Activated naive CD4-positive, alpha-beta T cell treated with Interleukin-2 at 50 U/mL for 16 hours (primary cell): ENCODE measurements at places on chromosomes 3 and 15.

GRCh38 chr3:183513046-183513706, 42.3 kb downstream of the KLHL6 start:
- peak; percentile 22 for DNase-seq

GRCh38 chr3:143120716-143121240, 1.2 kb downstream of the CHST2 start:
- peak; percentile 39 for DNase-seq

DNA sequence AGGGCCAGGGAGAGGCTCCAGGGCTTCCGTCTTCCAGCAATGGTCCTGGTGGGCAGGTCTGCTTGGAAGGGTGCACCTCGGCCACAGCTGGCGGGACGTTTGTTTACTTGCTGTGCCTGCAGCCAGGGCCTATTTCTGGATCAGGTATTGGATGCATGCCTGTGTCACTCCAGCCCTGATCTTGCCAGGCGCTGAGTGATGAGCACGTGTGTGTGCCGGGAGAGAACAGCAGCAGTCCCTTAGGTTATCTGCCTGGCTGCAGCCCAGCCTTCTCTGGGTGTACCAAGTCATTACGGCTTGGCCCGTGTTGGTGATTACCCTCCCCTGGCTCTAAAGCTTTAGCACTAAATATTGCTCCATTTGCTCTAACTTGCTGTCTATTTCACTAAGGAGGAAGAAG, 14.9 kb downstream of the CCDC32 start:
- no peak for DNase-seq

GRCh38 chr3:126109146-126109879, 25.4 kb upstream of the SLC41A3 start:
- no peak for DNase-seq

DNA sequence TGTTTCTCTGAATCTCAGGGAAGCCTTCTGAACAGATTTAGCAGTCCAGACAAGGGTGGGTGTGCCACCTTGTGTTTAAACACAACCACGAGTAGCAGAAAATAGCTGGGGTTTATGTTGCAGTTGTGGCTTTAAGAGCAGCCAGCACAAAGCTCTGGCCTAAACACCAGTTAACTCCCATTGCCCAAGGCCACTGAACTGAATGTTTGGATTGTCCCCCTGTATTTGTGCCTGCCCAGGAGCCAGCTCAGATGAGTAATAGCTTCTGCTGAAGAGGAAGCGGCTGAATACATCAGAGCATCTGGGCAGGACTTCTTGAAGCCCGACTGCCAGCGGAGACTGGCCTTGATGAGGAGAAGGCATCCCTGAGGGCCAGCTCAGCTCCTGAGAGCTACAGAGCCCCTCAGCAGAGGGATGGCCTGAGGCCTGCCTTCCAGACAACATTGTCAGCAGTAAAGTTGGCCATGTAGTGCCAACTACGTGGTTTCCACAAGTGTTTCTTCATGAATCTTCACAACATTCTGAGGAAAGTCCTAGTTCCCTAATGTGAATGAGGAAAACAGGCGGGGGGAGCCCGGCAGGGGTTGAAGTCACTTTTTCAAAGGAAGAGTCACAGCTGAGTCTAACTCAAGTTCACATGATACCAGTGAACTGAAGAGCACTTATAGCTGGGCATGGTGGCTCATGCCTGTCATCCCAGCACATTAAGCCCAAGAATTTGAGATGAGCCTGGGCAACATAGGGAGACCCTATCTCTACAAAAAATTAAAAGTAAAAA, 65.8 kb upstream of the ZBTB38 start:
- DNase-seq, result no peak

GRCh38 chr3:73418681-73419080, 206.1 kb downstream of the PDZRN3 start:
- DNase-seq, result no peak

DNA sequence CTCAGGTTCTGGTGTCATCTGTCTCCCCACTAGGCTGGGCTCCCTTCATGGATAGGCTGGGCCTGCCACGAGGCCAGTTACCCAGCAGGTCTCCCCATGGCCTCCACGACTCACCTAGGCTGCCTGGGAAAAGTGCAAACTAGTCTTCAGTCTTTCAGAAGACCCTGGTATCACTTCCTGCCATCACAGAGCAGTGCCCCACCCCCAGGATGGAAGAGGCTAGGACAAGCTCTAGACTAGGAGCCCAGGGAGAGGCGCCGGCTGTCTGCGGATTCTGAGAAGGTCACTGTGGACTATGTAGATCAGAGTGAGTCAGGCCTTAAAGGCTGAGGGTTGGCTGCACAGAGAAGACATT, 63.7 kb downstream of the CORO2B start:
- DNase-seq, result no peak

- DNase-seq, result no peak
These were observed 194.8 kb downstream of the XXYLT1 start for GRCh38 chr3:195075941-195076875.

DNA sequence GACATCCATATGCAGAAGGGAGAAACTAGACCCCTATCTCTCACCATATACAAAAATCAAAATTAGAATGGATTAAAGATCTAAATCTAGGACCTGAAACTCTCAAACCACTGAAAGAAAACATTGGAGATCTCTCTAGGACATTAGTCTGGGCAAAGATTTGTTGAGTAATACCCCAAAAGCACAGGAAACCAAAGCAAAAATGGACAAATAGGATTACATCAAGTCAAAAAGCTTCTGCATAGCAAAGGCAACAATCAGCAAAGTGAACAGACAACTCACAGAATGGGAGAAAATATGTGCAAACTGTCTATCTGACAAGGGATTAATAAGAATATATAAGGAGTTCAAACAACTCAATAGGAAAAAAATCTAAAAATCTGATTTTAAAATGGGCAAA, 54.8 kb downstream of the MYO9A start:
- DNase-seq, result no peak

DNA sequence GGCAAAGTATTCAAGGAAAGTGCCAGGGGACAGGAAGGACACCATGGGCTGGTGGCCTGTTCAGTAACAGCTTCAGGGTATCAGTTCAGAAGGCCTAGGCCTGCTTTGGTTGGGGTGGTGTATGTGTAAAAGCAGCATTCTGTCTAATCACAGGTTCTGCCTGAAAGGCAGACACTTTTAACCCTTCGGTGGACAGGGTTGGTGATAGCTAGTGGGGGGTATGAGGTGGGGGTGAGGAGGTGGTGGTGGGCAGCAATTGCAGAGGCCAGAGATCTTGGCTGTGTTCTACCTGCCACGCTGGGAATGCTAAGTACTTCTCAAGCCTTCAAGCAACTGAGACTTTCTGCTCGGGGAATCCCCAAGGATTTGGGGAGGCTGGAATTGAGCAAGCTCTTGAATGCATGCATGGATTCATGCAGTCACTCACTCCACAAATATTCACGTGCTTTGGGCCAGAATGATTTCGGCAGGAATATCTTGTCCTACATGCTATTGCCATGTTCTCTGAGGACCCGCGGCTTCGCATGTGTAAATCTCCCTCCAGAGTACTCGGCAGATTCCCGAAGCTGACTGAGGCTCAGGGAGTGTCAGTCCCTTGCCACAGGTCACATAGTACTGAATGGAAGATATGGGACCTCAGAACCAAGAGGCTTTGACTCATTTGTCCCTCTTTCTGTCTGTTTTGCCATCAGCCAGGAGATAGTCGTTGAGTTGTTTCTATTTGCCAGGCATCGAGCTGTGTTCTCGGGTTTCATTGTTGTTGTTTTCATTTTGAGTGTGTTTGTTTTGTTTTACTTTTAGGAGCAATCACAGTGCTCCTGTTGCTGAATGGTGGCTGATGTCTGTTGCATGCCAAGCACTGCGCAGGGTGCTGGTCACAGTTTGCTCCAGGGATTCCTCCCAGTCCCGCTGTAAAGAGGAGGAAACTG, 65.5 kb downstream of the SMAD3 start:
- no peak for DNase-seq

GRCh38 chr3:79329154-79329553, 438.6 kb downstream of the ROBO1 start:
- DNase-seq, result no peak

DNA sequence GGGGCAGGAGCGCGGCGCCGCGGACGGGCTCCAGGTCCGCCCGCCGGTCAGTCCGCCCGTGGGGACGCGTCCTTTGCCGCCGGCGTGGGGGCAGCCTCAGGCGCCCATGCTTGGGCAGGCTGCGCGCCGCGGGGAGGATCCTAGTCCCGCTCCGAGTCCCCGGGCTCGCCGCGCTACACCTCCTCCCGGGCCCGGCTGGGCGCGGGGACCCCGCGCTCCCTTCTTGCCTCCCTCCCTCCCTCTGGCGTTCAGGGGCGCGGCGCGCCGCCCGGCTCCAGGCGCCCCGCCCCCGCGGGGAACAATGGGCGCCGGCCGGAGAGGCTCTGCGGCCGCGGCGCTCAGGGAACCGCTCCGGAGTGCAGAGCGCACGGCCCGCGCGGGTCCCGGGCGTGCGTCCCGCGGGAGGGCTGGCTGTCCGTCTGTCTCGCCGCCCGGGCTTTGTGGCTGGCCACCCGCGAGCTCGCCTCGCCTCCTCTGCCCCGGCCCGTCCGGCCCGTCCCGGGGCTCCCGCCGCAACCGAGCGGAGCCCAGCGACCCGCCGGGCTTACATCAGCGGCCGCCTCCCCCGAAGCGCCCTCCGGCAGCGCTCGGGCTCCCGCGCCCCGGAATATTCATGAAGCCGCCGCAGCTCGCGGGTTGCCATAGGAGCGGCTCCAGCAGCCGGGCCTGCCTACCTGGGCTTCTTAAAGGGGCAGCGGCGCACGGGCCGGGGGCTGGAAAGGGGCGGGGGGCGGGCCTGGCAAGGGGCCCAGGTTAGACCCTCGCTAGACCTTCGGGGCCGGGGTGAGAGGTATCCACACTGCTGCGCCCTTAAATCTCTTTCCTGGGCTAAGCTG, at the start of gene HCN4:
Gene HCN4, minus strand, starts transcription at position 658 of the 836 bp plus-strand sequence. CDS start 688 bp downstream, outside the sequence.
- DNase-seq, result no peak

DNA sequence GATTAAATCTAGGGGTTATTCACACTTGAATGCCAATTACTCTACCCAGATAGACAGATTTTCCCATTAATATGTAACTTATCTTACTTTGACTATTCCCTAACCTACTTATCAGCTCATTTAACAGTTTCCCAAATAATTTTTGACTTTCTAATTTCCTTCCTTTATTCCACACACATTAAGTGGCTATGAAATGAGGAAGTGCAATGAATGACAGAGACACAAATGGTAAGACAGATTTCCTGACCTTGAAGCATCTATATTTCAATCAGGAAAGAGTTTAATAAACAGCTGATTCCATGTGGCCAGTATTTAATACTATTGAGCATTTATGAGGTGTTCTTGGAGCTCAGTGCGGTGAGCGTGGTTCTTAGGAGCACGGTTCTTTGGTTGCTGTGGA, 78.8 kb downstream of the SLC7A14 start:
- DNase-seq, result no peak

DNA sequence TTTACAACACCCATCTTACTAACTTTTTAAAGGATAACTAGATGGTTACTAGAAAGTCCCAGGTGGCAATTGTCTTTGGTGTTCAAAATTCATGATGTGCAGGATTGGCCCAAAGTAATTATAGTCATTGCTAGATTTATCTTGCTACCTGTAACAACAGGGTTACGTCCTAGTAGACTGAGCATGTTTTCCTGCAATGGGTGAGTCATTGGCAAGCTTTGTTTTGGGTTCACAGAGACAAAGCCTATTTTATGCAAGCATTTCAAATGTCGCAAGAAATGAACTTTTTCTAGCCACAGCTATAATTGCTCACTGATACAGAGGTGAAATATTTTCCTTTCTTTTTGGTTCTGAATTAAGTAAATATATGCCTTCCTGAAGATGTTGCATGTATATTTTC, 267.6 kb downstream of the AGBL1 start:
- no peak for DNase-seq

DNA sequence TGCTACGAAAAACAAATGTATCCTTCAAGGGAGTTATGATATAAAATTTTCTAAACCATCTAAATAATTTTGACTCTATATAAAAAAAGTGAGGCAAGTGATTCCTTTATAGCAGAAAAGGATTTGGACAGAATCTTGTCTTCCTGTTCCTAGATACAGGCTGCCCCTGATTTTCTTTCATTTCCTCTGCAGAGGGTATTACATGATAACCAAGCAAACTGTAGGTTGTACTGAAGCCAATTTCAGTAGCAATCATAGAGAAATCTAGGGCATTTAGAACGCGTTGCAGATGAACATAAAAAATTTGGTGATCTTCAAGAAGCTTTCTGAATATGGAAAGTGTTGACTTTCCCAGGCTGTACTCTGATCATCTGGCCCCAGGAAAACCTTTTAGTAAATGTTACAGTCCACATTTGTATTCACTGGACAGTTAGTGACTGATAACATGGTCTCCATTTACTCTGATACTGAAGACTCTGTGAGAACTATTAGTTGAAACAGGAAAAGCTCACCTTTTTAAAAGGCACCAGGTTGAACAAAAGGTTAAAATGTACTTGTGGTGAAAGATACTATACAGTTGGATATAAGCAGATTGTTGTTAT, 9.1 kb upstream of the UTS2B start:
- DNase-seq, result no peak

- DNase-seq, result no peak
These were observed 262.5 kb downstream of the PLOD2 start for GRCh38 chr3:145898487-145898886.

GRCh38 chr3:161038725-161039124, 66.4 kb downstream of the B3GALNT1 start:
- no peak for DNase-seq

DNA sequence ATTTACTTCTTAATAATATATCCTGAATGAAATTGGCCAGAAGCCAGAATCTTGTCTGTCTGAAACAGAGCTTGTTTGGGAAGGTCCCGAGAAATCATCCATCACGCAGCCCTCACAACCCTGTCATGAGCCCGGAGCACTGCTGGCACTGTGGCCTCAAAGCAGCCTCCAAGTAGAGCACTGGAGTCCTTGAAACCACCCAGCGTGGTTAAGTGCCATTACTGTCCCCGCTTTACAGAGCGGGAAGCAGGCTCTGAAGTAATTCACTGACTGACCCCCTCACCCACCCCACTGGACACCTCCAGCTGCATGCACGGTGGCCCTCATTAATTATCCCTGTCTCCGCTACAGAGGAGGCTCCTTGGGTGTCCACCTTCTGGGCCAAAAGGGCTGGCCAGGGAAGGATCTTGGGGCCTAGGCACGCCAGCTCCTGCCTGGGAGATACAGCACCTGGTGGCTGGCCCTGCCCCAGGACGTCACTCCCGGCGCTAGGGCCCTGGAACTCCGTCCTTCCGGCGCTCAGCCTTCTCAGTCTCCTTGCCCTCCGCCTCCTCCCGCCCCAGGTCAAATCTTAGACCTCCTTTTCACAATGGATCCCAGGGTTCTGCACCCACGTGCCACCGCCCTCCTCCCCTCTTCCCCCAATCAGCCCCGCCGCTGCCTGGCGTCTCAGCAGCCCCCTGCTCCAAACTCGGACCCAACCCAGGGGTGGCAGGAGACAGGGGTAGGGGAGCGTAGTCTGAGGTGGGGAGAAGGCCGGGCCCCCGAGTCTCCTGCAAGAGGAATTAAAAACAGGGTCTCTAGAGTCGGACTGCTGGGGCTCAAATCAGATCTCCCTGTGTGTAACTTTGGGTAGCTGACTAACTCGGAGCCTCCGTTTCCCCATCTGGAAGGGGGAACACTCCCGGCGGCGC, 1.1 kb downstream of the TKT start:
- peak; percentile 55 for DNase-seq
